Mammary epithelial cell (primary cell): ENCODE measurements at places on chromosomes 12 and 14. TPM values are rescaled to one million over a fixed set of nuclear protein-coding genes. Genes with fewer than 3 reads are reported as not detected.

KLRD1 gene
- total RNA-seq: not detected in 2 replicates

SLCO1C1 gene
- total RNA-seq: not detected

CIROP gene
- not detected in 2 replicates for total RNA-seq

KCNH5 gene
- total RNA-seq: not detected

SH2B3 gene
- total RNA-seq: 11.7 TPM

NDRG2 gene
- total RNA-seq: 8.2 TPM

SPRYD4 gene
- total RNA-seq: 3.5 and 3.7 TPM in 2 replicates

JPH4 gene
- total RNA-seq: 0.16 TPM in 1 of 2 replicates, not detected in the other

P2RX2 gene
- total RNA-seq: not detected in 2 replicates

MANSC4 gene
- total RNA-seq: not detected in 2 replicates

SLC25A47 gene
- total RNA-seq: not detected in 2 replicates

DNA sequence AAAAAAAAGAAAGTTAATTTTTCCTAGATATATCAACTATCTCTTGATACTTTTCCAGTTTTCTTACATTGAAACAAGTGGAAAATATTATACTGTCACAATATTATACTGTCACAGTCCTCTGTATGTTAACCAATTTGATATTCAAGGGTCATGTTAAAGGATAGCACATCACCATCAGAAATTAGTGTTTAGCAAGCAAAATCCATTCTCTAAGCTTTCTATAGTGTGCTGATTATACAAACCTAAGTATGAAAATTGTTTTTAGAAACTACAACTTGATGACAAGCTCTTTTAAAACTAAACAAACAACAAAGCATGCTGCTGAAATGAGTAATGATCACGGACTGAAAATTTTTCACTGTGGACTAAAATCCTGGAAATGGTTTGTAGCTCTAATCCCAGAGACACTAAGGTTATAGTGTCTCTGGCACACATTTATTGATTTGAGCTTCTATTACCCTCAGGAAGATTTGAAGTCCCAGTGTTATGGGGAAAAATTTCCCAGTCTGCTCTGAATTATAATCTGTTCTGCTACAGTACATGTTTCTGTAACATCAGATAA, 9.7 kb downstream of the SPTSSA start:
- no peak for DNase-seq

DNA sequence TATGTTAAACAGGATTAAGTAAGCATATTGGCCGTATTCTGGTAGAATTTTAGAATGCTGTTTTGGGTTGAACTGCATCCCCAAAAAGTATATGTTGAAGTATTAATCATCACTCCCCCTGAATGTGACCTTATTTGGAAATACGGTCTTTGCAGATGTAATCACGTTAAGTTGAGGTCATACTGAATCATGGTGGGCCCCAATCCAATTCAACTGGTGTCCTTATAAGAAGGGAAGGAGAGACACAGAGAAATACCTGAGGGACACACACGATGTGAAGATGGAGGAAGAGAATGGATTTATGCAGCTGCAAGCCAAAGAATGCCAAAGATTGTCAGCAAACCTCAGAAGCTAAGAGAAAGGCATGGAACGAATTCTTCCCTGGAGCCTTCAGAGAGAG, 268.6 kb downstream of the ITPR2 start:
- no peak for DNase-seq

DNA sequence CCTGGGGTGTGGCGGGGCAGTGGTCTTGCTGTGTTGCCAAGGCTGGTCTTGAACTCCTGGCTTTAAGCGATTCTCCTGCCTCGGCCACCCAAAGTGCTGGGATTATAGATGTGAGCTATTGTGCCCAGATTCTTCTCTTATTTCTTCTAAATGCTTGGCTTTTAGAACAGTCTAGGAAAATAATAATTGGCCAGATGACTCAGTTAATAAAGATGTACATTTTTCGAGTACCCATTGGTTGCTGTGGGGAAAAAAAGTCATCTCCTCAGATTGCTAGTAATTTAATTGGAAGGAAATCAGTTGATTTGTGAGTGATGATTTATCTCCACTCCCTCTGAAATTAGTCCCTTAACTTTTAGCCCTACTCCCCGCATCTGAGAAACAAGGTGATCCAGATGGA, 45.5 kb downstream of the CHST11 start:
- no peak for DNase-seq

DNA sequence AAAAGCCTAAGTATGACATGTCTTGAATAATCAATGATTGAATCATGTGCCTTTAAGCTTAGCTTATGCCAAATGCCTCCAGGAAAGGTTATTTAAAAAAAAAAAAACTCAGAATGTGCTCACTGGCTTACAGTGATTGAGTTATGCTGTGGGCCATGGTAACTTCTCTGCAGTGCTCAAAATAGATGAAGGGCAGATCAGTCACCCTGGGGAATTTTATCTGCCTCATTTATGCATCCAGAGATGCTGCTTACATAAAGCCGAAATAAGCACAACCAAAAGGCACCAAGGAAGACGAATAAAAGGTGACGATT, 118.7 kb upstream of the MDM1 start:
- no peak for DNase-seq

GRCh38 chr14:21346532-21347135, 37.2 kb downstream of the SUPT16H start:
- no peak for DNase-seq

GRCh38 chr12:125381373-125381772, 316.1 kb downstream of the AACS start:
- DNase-seq: no peak

DNA sequence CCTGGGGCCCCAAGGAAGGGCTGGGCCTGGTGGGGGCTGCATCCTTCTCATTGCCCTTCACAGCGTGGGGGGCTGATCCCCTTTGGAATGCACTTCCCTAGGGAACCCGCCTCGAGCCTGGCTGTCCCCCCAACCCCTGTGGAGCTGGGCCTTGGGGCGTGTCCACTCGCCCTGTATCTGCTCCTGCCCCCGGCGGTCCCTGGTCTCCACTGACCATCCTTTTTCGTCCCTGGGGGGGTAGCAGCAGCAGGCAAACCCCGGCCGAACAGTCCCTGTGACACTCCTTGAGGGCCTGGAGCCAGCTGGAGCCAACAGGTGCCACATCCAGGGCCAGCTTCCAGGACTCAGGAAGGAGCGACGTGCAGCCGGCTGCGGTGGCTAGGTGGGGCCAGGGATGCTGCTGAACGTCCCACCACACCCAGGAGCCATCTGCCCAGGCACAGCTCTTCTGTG, 9.4 kb upstream of the GPR132 start:
- no peak for DNase-seq

DNA sequence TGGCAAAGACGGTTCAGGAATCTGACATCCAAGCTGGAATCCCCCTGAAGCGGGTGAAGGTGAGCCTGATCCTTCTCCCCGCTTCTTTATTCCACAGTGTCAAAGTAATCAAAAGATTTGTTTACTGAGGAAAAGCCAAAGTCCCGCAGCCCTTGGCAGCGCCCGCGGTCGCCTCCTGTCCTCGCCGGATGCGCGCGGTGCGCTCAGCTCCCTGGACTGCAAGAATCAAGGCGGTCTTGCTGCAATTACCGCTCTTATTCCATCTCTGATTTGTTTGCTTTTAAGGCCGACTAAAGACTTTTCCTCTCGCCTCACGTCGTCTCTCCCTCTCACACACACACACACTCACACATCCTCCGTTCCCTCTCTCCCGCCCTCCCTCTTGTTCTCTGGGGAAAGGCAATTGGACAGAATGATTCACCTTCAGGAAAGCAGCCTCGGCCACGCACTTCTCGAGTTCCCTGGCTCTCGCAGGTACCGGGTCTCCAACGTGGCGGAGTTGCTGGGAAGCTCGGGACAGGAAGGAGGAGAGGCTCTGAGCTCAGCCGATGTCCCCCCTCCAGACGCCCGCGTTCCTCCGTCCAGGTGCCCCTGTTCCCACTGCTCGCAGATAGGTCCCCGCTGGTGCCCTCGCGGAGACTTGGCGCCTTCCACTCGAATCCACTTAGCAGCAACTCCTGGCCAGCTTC, 68.6 kb upstream of the USP15 start:
- peak; percentile 66 for DNase-seq

GRCh38 chr12:31322801-31323207, 3.1 kb downstream of the SINHCAF start:
- peak; percentile 34 for DNase-seq

- no peak for DNase-seq
Measured at GRCh38 chr12:121189131-121189530, 20.8 kb upstream of the P2RX4 start.

DNA sequence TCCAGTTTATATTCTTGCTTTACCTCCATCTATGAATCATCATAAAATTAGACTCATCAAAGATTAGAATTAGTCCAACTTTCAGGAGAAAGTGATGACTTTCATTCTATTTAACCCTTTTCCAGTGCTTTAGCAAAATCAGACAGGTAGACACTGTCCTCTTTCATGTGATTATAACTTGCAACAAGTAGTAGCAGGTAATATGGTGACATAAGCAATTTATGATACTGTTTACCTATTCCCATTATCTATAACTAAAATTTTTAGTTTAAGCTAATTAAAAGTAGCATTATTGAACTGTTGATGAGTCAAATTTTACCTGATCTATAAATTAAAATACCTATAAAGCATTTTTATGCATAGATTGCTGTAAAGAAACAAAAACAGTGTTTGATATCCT, 351.6 kb downstream of the SEC23A start:
- no peak for DNase-seq

DNA sequence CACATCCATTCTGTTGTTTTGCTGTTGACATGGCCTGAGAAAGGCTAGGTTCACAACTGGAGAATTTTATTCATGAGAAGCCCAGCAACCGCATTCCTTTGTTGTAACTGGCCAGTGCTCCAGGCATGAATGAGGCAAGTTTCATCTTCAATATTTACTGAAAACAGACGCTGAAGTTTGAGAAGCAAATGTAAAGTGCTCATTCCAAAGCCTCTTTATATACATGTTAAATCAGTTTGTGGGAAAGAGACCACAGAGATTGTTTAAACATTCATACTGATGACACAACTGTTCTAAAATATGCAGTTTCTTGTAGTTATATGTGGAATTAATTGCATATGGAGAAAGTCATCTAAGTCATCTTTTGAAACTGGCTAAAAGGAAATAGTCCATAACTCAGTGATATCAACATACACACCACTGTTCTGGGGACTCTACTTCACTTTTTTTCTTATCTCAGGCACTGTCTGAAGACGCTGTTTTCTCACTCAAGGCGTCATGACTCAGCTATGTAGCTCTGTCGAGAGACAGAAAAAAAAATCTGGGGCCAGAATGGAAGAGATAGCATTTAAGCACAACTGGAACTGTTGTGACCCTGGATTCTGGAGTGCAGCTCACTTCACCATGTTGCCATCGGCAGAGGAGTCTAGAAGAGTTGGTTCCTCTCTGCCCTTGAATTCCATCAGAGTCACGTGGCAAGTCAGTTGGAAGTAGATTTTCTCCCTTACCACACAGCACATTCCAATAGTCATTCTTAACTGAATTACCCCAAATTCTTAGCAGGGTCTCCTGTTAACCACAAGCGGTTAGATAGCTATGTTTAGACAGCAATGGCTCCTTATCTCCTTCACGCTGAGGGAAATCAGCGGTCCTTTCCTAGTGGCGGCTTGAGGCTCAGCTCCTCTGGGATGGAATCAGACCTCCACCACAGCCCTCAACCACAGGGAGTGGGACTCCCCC, 258.4 kb upstream of the HMGA2 start:
- peak; percentile 67 for DNase-seq

GRCh38 chr12:131101703-131102492, 148.2 kb downstream of the ADGRD1 start:
- no peak for DNase-seq

GRCh38 chr14:23185063-23185462, 1.6 kb upstream of the SLC7A8 start:
- DNase-seq: no peak

- no peak for DNase-seq
Measured at GRCh38 chr12:88062474-88062873, 33.3 kb upstream of the C12orf50 start.

- DNase-seq: peak; percentile 92
Measured at GRCh38 chr12:46674800-46675199, 151.0 kb downstream of the SLC38A4 start.

DNA sequence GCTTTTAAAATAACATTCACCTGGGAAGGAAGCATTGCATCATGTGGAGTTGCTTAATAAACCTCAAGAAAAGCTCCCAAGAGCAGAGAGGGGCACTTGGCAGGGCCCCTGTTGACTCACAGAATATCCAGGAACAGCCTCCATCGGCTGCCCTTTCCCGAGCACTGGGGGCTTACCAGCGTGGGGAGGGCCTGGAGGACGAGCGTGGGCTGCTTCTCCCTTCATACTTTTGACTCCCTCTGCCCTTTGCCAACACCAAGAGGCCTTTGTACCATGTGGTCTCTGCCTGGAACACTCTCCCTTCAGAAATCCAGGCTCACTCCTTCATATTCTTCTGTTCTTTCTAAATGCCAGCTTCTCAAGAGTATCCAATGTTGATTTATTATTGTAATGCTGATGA, 492.1 kb upstream of the TMEM132C start:
- no peak for DNase-seq

- DNase-seq: no peak
Measured at GRCh38 chr12:22562036-22563028, 18.0 kb upstream of the C2CD5 start.

DNA sequence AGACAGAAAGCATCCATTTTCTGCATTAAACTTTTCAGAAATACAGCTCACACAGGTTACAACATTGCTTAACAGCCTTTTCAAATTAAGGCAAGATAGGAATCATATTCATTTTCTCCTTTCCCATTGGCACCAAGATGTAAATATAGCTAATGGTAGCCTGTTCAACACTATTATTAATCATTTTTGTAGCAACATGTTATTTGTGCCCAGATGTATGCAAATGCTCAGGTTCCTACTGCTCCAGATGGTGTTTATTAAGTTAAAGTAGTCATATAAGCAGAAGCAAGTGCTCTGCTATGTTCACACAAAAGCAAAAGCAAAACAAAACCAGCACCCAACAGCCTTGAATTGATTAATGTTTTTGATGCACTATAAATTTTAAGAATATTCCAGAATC, 1110.6 kb downstream of the SLC6A15 start:
- DNase-seq: no peak

DNA sequence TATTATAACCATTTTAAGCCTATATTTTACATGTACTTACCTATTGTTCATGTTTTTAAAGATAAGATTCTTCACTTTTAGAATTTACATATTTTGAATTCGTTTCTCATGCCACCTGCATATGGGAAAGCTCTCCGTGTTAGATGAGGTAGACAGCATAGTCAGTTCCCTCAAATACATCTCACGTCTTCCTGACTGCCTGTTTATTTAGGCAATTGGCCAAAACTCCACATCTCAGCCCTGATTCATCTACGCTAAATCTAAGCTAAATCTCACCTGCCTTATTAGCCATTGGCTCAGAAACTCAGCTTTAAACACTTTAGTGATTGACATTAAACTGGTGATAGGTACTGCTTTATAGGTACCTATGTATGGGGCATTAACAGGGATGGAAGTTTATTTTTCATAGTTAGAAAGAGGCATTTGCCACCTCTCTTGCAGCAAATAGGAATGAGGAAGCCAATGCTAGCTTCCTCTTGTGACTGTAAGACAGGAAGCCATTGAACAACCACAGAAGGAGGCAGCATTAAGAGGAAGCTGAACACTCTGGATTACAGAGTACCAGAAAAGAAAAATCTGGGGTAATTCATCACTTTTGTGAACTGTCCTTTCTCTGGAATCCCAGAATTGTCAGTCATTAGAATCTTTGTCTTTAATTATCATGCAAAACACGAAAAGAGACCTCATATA, 111.9 kb downstream of the LRFN5 start:
- no peak for DNase-seq

- no peak for DNase-seq
Measured at GRCh38 chr12:15772405-15773018, 16.7 kb downstream of the EPS8 start.
